ENCODE measurements at places on chromosomes 3 and 15.

DNA sequence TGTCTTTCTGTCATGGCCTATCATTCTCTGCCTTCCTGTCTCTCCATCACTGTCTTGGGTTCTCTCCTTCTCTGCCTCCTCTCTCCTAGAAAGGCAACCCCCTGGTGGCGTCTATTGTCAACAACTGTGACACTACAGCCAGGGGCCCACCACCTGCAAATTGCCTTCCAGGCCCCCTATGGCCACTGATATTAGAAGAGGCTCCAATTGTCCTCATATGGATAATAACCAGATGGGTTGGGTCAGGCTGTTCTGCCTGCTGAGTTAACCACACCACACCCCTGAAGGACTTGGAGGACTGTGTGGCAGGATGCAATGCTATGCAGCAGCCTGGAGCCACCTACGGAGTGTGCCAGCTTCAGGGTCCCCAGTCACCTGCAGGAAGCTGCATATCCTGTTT, 665.0 kb downstream of the NTRK3 start:
- no peak for DNase-seq

DNA sequence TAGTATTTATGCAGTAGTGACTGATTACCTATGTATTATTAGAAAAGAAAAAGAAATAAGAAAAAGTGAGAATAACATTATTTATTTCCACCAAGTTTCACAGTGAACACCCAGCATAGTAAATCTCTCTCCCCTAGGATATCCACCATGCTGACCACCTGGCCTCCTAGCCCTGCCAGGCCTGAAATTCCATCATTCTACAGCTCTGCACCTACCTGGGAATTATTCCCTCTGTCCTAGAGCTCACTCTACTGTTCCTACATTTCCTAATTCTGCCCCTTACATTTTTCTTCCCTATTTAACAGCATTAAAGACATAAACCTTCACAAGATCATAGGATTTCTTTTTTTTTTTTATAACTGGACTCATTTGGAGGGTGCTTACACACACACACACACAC, 525.3 kb upstream of the PPP2R3A start:
- DNase-seq, result no peak

- no peak for DNase-seq
Observed at GRCh38 chr15:74156678-74157411, 16.7 kb upstream of the ISLR start.

DNA sequence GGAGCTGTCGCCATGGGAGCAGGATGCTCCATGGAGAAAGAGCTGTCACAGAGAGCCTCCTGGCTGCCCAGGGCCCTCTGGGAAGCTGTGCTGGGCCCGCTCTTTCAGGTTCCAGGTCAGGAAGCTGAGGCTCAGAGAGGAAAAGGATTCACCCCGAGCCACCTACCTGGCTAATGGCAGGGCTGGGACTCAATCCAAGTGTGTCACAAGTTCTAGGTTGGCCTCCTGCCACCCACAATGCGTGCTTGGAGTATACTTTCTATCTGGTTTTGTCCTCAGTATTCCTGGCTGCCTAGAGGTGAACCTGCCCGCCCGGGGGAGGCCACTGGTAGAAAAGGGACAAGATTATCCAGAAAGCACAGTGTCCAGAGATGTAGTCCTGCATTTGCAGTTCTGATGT, 23.6 kb downstream of the FAH start:
- no peak for DNase-seq

GRCh38 chr15:64837502-64837901, 4.2 kb upstream of the PLEKHO2 start:
- DNase-seq, result no peak

DNA sequence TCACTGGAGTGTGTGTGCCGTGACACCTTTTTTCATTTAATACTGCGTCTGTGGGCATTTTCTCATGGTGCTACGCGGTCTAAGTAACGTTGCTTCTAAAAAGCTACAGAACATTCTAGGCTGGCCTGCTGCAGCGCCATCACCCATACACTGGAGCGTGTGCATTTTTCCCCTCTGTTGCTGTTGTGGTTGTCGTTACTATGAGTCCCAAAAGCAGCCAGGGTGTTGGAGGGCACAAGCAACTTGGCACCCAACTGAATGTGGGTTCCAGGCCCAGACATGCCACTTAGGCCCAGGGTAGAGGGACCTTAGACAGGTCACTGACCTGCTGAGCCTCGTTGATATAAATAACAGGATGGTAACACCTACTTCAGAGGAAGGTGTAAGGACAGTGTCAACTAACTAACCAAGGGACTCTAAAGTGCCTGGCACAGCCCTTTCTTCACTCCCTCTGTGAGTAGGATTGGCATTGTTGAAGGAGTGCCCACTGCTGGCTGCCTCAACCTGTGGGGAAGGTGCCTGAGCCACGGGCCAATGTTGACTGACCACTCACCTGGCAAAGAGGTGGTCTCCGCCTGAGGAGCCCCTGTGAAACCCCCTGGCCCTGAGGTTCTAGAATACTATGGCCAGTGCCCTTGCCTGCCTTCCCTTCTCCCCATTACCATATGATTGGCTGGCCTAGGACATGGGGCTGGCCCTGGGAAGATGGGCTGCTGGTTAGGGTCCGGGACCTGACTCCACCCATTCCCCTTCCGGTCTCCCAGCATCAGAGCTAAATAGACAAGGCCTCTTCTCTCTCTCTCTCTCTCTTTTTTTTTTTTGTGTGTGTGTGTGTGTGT, 3.5 kb downstream of the CSK start:
- no peak for DNase-seq

- DNase-seq, result no peak
Observed at GRCh38 chr3:46649436-46649835, 37.1 kb downstream of the FAM240A start.

- no peak for DNase-seq
Observed at GRCh38 chr3:104768886-104769285, 597.8 kb upstream of the ALCAM start.

DNA sequence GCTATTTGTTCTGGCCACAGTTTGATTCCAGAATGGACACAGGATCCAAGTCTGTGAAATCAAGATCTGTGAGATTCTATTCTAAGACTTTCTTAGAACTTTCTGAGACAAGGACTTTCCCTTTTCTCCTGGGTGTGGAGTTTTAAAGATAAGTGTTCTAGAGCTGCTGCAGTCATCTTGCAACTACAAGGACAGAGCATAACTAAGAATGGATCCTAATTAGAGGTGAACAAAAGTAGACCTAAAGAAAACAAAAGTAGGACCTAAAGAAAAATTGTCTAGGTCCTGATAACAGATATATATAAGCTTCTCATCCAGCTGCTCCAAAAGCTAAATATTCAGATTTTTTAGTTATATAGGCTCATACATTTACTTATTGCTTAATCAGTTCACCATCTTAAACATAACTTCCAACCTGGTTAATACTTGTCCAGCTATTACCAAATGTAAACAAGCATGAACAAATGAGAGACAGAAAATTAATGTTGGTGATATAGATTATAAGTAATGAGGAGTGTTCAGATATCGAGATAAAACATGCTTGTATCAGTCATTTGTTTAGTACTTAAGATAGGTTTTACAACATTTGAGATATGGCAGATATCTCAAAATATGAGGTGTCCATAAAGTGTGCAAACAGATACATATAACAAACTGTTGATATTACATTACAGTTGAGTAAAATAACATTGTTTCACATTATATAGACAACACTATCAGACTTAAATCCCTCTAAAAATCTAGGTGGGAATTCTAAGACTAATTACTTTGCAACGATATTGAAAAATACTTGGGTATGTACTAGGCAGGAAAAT, 75.1 kb downstream of the CD200 start:
- no peak for DNase-seq

DNA sequence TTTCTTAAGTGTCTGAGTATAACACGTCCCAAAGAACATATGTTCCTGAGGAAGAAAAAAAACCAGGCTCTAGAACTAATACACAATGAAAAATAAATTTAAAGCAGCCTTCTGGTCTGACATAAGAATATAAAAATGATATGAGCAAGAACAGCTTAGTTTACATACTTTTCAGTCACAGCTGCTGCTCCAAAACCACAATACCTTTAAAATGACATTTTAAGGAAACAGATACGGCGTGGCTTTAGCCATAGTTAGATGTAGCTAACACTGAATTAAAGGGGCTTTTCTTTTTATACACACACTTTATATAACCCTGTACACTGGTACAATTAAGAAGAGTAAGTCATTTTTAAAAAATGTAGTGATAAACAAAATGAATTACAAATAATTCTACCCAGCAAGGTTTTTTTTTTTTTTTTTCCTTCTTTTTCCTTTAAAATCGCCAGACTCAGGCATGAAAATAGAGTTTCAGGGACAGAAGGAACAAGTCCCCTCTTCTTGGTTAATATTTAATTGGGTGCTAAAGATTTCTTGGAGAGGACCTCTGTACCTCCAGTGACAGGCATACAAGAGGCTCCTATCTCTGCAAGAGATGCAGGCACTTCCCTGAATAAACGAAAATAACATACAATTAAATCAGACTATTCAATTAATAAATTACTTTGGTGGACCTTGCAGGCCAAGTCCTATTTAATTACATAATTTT, 265.6 kb downstream of the FOXP1 start:
- no peak for DNase-seq

DNA sequence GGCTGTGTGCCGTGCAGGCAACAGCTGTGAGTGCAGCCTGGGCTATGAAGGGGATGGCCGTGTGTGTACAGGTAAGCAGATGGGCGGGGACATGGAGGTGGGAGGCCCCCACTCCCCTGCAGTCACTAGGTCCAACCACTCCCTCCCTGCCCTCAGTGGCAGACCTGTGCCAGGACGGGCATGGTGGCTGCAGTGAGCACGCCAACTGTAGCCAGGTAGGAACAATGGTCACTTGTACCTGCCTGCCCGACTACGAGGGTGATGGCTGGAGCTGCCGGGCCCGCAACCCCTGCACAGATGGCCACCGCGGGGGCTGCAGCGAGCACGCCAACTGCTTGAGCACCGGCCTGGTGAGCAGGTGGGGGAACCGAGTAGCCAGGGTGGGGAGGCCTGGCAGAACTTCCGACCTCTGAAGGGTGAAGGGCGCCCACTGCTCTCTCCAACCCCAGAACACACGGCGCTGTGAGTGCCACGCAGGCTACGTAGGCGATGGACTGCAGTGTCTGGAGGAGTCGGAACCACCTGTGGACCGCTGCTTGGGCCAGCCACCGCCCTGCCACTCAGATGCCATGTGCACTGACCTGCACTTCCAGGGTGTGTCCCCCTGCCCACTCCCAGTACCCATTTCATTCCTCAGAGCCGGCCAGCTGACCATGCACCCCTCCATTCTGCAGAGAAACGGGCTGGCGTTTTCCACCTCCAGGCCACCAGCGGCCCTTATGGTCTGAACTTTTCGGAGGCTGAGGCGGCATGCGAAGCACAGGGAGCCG, 11.6 kb downstream of the NT5DC2 start:
- no peak for DNase-seq

DNA sequence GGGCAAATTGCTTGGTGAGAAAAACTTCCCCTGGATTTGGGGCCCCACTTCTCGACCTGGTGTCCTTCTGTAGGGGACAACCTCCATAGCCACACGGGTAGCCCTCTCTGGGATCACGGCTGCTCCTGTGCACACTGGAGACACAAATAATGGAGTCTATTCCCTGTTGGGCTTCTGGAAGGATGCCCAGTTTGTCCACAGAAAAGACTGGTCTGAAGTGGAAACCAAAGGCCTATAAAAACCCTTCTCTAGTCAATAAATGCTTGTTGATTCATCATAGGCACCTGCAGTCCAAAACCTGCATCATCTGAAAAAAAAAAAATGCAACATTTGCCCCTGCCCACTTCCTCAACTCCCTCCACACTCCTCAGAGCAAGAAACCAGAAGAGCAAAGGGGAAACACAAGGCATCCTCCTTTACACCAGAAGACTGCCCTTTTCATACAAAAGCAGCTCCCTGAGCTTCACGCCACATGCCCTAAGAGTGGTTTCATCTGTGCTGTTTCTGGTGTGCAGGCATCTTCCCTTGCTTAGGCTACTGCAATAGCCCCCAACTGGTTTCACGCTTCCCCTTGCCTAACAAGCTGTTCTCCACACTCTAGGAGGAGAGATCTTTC, 36.3 kb downstream of the SRGAP3 start:
- DNase-seq, result no peak

DNA sequence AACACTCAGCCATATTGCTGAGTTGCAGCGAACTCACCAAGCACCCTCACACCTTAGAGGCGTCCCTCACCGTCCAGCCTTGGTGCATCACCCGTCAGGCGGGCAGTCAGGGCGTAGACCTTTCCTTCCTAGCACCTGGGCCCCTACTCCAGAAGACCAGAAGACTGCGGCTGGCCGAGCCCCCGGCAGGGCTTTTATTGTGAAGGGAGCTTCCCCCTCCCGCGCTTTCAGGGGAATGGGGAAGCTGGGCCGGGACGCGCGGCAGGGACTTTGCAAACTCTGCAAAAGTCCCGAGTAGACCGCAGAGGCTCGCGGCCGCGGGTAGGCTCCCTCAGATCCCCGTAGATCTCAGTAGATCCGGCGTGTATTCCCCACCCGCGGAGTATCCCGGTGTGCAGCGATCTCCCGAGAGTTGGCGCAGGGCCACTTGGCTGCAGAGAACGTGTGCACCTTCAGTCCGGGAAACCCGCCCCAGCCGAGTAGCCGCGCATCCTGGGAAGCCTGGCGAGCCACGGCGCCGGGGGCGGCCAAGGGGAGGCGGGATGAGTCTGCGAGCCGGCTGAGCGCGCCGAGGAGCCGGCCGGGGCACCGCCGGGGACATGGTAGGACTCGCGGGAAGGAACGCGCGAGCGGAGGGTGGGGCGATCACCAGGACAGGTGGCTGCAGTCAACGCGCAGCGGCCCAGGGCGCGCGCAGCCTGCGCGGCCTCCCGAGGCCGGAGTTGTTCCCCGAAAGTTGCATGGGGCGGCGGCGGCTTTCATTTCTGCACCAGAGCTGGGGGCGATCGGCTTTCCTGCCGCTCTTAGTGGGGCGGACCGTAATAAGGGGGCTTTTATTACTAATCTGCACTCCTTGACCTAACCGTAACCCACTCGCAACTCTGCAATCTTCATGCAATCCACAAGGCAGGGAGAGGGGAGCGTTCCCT, at the start of gene GASK1A:
Gene GASK1A, plus strand, starts transcription at position 268 of the 929 bp plus-strand sequence. Its CDS starts 332 bp downstream, at position 600.
- no peak for DNase-seq

GRCh38 chr15:87538327-87538834, 718.2 kb downstream of the NTRK3 start:
- no peak for DNase-seq

GRCh38 chr15:76208084-76208785, 103.0 kb downstream of the ETFA start:
- DNase-seq, result no peak

GRCh38 chr3:187516446-187517185, 148.4 kb downstream of the RTP4 start:
- no peak for DNase-seq
